ENCODE measurements at places on chromosomes 13 and 19. TPM values are rescaled to one million over a fixed set of nuclear protein-coding genes. Genes with fewer than 3 reads are reported as not detected.

- no peak for DNase-seq
These were observed 32.7 kb upstream of the NFIC start for GRCh38 chr19:3333662-3334061.

DNA sequence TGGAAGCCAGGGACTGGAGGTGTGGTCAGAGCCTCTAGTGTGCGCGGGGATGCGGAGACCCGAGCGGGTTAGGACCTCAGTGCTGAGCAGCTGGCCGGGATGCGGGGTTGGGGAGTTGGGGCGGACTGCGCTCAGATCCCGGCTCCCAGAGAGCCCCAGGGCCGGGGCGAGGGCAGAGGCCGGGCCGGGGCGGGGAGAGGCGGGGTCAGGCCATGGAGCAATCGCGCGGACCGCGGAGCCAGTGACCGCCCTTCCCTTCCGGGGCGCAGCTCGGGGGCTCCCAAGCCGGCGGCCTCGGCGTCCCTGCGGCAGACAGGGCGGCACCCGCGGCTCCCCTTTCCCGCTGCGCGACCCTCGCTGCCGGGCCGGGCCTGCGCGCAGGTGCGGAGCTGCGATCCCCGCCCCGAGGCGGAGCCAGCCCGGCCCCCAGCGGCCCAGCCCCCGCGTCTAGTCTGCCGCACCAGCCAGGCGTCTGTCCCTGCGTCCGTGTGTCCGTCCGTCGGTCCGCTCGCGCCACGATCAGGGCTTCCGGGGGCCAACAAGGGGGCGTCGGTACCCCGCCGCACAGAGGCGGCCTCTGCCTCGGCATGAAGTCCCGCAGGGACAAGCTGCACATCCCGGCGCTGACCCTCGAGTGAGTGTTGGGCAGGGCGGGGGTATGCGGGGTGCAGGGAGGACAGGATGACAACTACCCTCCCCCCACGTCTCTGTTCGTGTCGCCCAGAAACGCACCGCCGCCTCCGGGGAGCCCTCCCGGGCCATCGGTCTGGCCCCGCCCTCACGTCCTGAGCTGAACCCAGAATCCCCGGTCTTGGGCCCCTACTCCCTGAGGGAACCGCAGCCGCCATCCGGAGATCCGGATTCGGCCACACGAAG lies 12.4 kb downstream of the MAST3 start:
- peak; percentile 63 for DNase-seq

DNA sequence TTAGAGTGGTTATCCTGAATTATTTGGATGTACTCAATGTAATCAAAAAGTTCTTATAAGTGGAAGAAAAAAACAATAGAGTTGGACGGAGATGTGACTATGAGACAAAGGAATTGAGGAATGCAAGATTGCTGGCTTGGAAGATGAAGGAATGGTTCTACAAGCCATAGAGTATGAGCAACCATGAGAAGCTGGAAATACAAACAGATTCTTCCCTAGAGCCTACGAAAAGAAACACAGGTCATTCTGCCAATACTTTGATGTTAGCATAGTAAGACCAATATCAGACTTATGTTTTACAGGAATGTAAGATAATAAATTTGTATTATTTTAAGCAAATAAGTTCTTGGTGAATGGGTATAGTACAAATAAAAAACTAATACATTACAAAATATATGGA lies 249.2 kb downstream of the DIAPH3 start:
- DNase-seq, result no peak

- DNase-seq, result peak; percentile 50
These were observed 24.0 kb upstream of the KATNAL1 start for GRCh38 chr13:30331331-30331771.

GRCh38 chr13:44895264-44895952 lies 93.9 kb downstream of the NUFIP1 start:
- no peak for DNase-seq

- no peak for DNase-seq
These were observed 130.2 kb upstream of the SPACA7 start for GRCh38 chr13:112245989-112246388.

DNA sequence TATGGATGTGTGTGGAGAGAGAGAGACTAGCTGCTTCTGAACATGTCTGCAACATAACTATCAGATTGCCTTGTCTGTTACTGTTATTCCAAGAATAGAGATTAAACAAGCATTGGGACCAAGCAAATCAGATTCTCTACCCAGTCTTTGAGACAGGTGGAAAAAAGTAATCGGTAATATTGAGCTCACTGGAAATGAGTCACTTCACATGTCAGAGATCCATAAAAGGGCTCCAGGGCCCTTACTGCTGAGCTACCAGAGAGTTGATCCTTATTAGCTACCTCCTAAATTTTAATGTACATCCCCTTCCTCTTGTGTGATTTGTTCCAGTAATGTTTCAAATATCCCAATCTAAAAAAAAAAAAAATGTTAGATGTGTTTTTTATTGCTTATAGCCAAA lies 2118.0 kb downstream of the PCDH9 start:
- DNase-seq, result no peak

GRCh38 chr13:33285420-33286124 lies at the start of gene STARD13:
Gene STARD13, minus strand, starts transcription at chr13:33285755. Its CDS starts 117 bp downstream, at chr13:33285638.
- peak; percentile 95 for DNase-seq

GRCh38 chr19:35879770-35880317 lies 11.5 kb downstream of the APLP1 start:
- peak; percentile 95 for DNase-seq

- DNase-seq, result no peak
These were observed 449.9 kb downstream of the HS6ST3 start for GRCh38 chr13:96539791-96540190.

DNA sequence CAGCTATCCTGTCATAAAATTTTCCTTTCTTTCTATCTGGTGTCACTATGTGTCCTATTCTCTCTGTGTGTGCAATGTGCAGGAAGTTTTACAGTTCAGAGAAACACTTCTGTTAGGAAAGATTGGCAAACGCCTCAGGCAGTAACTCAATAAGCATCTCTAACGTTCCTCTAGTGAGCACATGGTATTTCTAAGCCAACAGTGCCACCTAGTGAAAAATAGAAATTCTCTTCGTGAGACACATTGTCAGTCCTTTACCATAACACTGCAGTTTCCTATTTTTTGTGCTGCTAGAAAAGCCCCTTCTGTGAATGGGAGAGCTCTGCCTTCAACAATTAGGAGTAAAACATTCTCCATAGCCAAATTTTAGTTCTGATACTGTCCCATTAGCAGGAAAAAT lies 50.7 kb downstream of the ZNF723 start:
- no peak for DNase-seq

GRCh38 chr19:4403005-4403761 lies 743 bp downstream of the CHAF1A start:
- no peak for DNase-seq

DNA sequence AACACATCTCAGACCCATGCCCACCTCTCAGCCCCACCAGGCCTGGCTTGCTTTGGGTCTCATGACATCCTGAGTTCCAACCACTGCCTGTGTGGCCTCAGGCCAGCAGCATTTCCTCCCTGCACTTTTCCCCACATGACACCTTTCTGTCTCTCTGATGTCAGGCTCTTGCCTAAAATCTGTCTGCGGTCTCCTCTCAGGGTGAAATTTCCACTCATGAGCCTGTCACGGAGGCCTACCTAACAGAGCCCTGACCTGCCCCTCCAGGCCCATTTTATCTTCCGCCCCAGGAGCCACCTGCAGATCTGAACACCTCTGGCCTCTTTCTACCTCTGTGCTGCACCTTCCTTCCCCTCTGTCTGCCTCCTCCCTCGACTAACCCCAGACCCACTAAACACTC lies 93.5 kb downstream of the ZDHHC20 start:
- DNase-seq, result no peak

- no peak for DNase-seq
These were observed 6.0 kb downstream of the FAM187B start for GRCh38 chr19:35222373-35223015.

- DNase-seq, result no peak
These were observed 9.9 kb downstream of the PLPP2 start for GRCh38 chr19:281156-281853.

GRCh38 chr13:101127741-101128353 lies 288.5 kb downstream of the NALCN start:
- no peak for DNase-seq

DNA sequence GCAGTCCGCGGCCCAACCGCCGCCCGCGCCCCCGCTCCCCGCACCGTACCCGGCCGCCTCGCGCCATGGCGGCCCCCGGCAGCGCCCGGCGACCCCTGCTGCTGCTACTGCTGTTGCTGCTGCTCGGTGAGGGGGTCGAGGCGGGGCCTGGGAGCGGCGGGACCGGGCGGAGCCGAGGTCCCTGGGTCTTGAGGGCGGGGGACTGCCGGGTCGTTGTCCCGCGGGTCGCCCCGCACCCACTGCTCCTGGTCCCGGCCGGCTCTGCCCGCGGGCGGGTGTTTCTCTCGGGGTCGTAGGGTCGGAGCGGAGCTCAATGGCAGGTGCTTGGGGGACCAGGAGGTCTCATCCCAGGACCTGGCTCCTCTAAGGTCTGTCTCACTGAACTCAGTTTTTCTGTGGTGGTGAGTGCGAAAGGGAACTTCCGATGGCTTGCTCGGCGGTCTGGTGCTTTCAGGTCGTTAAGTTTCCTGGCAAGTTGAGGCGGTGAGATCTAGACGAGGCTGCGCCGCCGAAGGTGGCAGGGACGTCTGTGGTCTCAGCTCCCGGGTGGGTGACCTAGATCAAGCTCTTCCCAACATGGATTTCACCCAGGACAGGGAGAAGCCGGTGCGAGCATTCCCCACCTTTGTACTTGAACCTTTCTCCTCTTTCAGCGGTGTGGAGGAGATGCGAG lies 467 bp downstream of the LAMP1 start:
- DNase-seq, result no peak

DNA sequence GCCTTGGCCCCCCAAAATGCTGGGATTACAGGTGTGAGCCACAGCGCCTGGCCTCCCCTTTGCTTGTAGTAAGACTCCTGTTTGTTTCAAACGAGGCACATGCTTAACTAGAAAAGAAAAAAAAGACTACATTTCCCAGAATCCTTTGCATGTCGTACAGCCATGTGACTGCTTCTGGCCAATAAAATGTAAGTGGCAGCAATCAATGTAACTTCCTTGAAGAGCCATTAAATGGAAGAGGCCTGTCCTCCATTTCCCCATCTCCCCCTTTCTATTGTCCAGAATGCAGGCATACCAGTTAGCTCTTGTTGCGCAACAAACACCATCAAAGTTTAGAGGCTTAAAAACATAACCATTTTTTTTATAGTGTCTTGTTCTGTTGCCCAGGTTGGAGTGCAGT lies 10.4 kb upstream of the GPR32 start:
- no peak for DNase-seq

DNA sequence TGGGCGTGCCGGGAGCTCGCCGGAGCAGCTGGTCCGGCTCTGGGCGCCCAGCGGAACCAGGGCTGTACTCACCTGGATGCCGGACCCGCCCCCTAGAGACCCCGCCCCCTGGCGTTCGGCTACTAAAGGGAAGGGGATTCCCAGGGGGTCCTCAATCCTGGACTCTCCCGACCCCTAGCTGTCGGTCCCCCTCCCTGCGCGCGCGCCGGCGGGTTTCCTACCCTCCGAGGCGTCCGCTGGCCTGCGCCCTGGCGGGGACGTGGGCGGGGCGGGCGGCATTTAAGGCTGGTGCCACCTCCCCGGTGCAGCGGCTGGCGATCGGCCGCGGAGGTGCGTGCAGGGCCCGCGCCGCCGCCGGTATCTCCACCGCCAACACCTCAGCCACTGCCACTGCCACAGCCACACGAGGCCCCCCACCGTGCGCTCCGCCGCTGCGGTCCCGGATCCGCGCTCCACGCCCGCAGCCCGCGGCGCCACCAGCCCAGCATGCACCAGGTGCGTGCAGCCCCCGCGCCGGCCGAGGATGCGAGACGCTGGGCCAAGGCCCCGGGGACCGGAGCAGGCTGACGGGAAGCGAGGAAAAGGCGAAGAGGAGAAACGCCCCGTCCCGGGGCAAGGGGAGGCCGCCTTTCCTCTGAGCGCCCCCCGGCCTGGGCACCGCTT lies at the start of gene ATP12A:
ATP12A (plus strand) TSS at position 151 of the 663 bp plus-strand sequence; CDS start at position 487, 336 bp downstream.
- no peak for DNase-seq

- DNase-seq, result peak; percentile 68
These were observed 4.7 kb downstream of the EPS8L1 start for GRCh38 chr19:55080121-55080967.

GRCh38 chr19:15820646-15821045 lies 5.2 kb upstream of the OR10H1 start:
- DNase-seq, result no peak

DNA sequence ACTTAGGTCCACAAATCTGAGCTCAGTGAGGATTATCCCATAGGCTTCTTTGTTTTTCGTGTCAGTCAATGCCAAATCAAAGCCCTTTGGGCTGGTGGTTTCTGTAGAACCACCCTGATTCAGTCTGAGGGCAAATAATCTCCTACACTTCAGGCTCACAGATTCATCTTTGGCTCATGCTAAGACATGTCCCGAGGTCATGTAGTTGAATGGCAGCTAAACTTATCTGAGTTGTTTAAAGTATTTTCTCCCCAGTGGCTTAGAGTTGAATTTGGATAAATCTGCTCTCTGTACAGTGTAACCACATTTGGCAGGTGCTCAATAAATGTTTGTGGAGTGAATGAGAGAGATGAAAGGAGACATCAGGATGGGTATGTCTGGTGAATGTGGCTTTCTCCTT lies 13.1 kb upstream of the SLC25A42 start:
- DNase-seq, result no peak

DNA sequence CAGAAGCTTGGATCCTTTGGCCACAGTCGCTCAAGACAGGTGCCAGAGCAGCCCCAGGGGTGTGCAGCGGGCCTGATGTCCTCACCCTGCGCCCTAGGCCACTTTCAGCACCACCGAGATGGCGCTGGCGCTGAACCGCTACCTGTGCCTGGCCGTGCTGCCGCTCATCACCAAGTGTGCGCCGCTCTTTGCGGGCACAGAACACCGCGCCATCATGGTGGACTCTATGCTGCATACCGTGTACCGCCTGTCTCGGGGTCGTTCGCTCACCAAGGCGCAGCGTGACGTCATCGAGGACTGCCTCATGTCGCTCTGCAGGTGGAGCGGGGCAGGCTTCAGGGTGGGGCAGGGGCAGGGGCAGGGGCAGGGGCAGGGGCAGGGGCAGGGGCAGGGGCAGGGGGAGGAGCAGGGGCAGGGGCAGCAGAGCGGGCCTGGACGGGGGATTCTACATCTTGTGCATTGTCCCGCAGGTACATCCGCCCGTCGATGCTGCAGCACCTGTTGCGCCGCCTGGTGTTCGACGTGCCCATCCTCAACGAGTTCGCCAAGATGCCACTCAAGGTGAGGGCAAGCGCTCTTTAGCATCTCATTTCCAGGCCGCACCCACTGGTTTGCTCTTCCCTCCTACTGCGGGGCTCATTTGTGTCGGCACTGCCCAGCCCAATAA lies 69.1 kb downstream of the RYR1 start:
- no peak for DNase-seq

The ZNF44 gene
- 11.5 TPM for total RNA-seq

The PSG11 gene
- not detected for total RNA-seq

The ELF1 gene
- total RNA-seq, result 50.7 TPM

The IZUMO4 gene
- total RNA-seq, result 2.3 TPM

The PRODH2 gene
- total RNA-seq, result not detected

The SYT3 gene
- total RNA-seq, result 0.52 TPM

The CGB8 gene
- total RNA-seq, result not detected

The KL gene
- total RNA-seq, result 3.3 TPM

The DBP gene
- total RNA-seq, result 15.1 TPM

The SERP2 gene
- 14.6 TPM for total RNA-seq

The CASP14 gene
- total RNA-seq, result not detected

The KLK5 gene
- not detected for total RNA-seq

All from left cardiac atrium (tissue), 4 donors.